ENCODE measurements at places on chromosomes 2 and 18.
A peak's percentile ranks its signal among the peaks of the same experiment; 100 is the strongest.

- no peak for DNase-seq
Measured at GRCh38 chr2:236644502-236644911, 74.9 kb downstream of the ACKR3 start.

DNA sequence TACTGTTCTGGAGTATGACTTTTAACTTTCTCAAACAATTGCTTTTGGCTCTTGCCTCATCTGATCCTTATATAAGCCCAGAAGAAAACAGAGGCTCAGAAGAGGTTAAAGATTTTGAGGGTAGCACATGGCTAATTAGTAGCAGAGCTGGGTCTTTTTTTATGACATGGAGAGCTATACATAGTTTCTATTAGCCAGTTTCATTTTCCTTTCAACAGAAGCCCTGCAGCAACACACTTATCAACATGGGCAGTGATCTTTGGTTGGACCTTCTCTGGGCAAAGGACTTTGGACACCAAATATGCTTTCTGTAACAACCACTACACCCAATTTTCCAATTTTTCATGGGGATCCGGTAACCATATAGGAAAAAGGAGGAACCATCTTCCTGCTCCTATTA, 64.9 kb downstream of the NCKAP5 start:
- DNase-seq, result no peak

DNA sequence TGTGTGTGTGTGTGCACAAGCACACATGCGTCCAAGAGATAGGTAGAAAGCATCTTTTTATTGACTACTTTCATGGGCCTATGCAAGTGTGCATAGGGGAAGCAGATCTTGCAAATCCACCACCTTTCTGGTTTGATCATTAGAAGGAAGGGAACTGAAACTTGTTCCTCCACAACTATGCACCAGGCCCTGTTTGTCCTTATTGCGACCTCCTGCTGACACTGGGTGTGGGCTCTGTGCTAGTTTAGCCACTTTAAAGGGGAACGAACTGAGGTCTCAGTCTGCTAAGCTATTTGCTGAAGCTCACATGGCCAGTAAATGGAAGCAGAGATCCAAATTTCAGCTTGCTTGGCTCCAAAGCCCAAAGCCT, 32.1 kb upstream of the INSIG2 start:
- DNase-seq, result no peak

DNA sequence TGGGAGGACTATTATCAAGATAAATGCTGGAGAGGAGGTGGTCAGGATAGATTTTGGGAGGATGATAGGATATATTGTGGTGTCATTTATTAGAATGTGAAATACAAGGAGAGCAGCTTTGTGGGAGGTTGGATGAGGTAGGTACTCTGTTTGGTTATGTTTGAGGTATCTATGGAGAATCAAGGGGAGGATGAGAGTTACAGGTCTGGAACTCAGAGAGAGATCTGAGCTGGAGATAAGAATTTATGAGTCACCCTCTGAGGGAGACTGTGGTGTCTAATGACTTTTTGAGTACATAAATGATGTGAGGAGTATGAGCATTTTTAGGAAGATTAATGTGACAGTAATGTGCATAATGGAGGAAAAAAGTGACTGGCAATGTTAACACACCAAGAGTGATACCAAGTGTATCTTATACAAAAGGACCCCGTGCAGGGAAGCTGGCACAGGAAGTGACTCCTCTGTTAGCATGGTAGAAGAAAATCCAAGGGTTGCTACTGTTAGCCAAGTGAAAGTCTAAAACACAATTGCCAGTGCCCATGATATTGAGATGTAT, 48.2 kb downstream of the CRIM1 start:
- DNase-seq, result peak; percentile 82

GRCh38 chr18:658001-658946, 821 bp downstream of the TYMS start:
- peak; percentile 87 for DNase-seq

- DNase-seq, result no peak
Measured at GRCh38 chr2:216880509-216881184, 20.8 kb upstream of the TNP1 start.

DNA sequence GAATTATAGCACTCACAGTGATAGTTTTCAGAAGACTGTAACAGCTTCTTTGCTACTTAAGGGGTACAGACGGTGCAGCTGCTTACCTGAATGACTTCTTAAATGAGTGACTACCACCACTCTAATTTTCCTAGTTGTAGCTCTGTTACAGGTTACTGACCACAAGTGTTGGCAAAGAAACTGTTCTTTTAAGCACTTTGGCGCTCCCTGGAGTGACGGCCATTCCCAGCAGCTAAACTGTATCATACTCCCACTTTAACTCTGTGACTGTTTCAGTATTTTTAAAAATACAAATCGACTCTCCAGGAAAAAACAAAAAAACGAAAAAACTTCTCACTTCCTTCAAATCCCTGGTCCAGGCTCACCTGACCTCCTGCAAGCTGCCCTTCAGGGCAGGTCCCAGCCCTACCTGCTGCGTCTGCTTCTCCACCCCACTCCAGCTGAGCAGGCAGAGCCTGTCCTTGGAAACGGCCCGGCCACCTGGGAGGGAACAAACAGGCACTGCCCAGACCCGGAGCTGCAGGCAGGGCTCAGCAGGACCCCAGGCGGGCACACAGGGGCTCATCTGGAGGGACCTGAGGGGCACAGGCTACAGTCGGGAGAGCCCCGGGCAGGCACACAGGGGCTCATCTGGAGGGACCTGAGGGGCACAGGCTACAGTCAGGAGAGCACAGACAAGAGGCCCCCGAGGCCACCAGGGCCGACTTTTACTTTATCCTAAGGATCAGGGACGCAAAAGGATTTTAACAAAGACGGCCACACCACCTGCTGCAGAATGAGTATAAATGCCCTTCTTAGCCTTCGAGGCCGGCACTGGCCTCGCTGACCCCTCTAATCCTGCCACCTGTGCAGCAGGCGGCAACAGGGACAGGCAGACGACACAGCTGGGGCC, 24.5 kb downstream of the SLC66A2 start:
- DNase-seq, result no peak

GRCh38 chr2:171390941-171391516, 42.8 kb downstream of the METTL8 start:
- DNase-seq, result peak; percentile 50

DNA sequence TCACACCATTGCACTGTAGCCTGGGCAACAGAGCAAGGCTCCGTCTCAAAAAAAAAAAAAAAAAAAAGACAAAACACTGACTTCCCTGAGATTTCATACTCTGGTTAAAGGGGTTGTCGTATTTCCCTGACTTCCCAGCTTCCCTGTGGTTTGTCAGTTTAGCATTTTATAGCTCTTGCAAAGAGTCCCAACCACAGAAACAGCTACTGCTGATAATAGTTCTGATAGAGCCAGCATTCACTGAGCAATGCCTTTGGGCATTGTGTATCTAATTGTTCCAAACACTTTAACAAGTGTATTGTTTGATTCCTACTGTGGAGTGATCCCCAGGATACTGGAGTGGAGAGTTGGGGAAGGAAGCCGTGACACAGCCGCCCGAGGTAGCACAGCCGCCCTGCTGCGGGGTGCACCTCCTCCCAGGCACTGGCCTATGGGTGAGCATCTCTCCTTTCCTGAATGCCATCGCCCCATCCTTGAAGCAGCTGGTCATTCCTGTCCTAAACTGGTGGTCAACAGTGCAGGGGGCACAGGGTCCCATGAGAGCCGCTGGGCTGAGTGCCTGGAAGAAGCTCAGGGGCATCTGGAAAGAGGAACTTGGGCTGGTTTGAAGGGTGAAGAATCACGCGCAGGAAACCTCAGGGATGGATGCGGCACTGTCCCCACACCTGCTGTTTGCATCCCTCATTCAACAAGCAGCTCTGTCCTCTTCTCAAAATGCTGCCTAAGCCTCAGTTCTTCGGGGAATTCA, 81.0 kb upstream of the TMEM18 start:
- no peak for DNase-seq

DNA sequence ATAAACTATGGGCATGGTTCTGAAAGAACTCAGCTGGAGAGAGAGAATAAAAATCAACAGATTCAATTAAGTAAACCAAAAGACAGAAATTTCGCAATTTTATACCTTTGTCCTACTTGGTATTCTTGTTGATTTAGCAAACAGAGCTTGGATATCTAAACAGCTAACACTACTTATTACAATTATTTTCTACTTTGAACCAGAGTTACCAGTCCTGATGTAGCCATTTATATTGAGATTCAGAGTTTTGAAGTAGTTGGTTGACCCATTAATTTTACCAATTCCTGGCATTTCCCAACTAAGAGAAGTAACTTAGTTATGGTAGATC, 48.9 kb downstream of the ASXL2 start:
- no peak for DNase-seq

GRCh38 chr18:53625997-53626599, 598.4 kb downstream of the MBD2 start:
- DNase-seq, result no peak

DNA sequence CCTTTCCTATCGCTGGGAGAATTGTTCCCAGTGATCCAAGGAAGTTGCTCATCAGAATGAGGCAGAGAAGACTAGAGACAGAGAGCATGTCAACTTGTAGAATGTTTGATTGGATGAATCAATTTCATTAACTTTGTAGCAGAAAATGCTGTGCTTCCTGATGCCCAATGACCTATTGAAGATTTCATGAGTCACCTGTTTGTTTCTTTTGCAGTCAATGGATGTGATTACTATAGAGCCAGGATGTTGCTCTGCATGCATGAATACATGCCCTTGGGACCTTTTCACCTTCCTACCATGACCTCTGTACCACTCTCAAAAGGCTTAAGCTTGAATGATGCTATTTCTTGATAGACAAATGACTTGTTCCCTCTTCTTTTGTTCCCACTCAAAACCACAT, 23.3 kb downstream of the SCG2 start:
- DNase-seq, result peak; percentile 32

DNA sequence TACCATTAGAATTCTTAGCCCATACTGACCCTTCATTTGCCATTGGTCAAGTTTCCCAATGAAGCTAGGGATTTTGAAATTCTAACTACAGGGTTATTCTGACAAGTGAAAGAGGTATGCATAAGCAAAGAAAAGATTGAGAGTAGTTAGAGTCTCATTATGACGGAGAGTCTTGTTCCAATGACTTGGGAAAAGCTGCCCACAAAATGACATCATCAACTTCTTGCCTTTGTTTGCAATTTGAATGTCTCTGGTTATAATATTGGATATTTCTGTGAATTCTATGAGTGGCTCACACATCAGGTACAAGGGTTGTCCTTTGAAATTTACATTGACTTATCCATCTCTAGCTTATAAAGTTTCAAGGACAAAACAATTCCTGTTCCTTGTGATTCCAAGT, 772.2 kb downstream of the TRIB2 start:
- DNase-seq, result peak; percentile 17

GRCh38 chr2:239197146-239197545, 203.7 kb downstream of the HDAC4 start:
- no peak for DNase-seq

DNA sequence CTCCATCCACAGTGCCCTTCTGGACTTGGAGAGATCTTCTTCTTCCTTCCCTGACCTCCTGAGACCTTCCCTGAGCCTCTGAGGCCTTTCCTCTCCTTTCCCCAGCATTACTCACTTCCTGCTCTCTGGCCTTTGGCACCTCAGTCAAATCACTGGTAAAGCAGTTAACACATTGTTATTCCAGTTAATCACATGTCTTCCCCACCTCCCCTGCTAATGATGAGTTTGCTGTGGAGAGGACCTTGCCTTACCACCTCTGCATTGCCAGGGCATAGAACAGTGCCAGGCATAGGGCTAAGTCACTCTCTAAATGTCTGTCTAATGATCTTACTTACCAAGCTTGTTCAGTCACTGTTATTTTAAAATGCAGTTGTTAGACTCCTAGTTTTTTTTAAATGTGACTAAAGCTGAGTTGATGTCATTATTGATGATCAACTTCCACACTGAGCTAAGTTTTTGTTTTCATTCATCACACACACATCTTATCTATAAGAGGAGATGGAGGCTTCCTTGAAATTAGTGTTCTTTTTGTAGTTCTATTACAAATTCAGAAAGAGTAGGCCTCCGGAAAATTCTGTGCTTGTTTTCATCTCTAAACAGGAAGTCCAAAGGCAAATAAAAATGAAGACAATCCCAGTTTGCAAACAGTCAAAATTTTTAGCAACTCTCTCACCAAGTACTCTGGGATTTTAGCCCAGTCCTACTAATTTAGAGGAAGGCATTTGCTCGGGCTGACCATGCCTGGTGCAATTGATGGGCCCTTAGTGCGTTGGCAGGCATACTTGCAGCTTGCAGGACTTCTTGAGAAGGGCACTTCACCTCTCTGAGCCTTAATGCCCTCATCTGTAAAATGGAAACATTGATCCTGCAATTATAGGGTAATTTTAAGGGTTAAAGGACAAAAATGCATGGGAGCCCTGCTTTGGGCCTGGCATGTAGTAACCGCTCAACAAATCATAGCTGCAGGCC, 113.7 kb upstream of the SPRED2 start:
- peak; percentile 79 for DNase-seq

DNA sequence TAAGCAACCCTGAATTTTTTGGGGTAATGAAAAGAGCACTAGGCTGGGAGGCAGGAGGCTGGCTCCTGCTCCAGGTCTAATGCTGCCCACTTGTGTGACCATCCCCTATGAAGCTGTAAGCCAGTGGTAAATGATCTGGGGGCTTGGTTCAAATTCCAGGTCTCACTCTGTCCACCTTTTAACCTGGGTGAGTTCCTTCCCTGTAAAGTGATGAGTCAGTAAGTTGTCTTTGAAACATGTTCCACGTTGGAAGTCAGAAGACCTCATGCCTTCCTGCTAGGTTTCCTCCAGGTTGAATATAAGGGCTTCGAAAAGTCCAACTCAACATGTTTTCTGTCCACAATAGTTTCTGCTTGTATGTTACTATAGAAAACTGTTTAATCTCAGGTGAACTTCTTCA, 160.9 kb upstream of the MYT1L start:
- DNase-seq, result no peak

- DNase-seq, result no peak
Measured at GRCh38 chr2:236714080-236714479, 144.5 kb downstream of the ACKR3 start.

- peak; percentile 53 for DNase-seq
Measured at GRCh38 chr2:231190531-231191197, 7.8 kb upstream of the ARMC9 start.

GRCh38 chr18:55584201-55584600, 3.8 kb downstream of the TCF4 start:
- no peak for DNase-seq

GRCh38 chr18:79348066-79348465, 47.7 kb upstream of the NFATC1 start:
- DNase-seq, result no peak

DNA sequence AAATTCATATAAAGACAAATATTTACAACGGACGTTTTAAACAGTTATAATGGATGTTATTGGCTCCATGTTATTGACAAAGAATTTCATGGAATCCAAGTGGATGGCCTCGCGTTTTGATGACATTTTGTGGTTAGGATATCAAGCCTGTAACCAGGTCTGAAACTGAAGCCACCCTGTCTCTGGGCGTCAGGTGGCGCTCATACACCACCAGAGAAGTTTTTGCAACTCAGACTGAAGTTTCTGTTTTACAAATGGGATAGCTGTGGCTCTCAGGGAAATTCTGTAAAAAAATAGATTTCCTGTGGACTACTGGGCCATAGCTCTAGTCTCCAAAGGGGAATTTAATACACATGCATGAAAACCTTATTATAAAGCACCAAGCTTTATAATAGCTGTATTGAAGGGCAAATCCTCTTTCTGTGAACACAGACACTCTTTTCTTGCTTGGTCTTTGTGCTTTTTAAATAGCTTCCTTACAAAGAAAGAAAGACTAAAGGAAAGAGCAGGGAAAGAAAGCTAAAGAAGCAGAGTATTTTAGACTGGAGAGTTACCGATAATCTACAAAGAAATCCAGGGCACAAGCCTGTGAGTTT, 86.7 kb downstream of the C18orf54 start:
- DNase-seq, result peak; percentile 55

- DNase-seq, result peak; percentile 83
Measured at GRCh38 chr2:234840336-234840735, 111.5 kb upstream of the SH3BP4 start.

- DNase-seq, result no peak
Measured at GRCh38 chr2:130894326-130894942, 57.7 kb downstream of the ARHGEF4 start.

Measured in HCEC 1CT (cell line).